ENCODE measurements at places on chromosomes 11 and 22.

GRCh38 chr11:117597071-117597470 lies 199.9 kb downstream of the DSCAML1 start:
- no peak for DNase-seq

- no peak for DNase-seq
Measured at GRCh38 chr11:63858628-63859550, 20.0 kb downstream of the MARK2 start.

DNA sequence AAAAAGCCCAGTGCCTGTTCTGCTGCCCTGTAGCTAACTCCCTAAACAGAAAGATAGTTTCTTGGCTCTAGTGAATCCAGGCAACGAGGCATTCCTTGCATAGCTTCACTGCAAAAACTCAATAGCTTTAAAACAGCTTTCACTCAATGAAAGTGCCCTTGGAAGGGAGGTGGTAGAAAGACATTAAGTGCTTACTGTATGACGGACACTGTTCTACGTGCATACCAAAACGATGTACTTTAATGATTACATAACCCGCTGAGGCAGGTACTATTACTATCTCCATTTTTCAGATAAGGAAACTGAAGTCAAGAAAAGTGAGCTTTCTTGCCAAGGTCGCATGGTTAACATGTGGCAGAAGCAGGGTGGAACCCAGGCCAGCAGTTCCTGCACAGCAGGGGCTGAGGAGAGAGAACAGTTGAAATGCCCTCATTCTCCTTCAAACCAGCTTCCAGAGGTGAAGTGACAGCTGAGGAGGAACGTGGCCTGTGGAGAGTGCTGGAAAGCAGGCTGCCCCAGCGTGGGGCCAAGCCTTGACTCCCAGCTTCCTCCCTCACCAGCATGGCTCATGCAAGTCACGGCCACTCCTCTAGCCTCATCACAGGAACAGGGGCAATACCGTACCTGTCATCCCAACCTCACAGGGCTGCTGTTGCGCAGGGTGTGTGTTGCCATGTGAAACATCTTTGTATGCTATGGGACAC lies 227.5 kb upstream of the NARS2 start:
- DNase-seq: no peak

DNA sequence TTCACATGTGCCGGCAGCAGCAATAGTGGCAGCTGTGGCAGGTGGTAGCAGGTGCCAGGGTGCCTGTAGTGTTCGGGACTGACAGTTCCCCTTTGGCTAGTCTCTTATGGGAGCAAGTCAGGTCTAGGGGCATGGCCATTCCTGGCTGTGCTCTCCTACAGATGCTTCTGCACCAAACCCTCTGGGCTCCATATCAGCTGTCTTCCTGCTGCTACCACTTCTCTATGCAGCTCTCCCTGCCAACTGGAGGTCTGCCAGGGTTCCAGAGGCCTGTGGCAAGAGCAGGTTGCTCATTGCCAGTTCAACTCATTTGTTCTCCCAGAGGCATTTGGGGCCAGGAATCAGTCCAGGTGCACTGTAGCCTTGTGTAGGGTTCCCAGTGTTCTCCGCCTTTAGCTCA lies 473.7 kb downstream of the JRKL start:
- no peak for DNase-seq

GRCh38 chr11:120912504-120912903 lies 111.4 kb upstream of the TBCEL start:
- DNase-seq: no peak

GRCh38 chr11:68142028-68142412 lies 20.8 kb upstream of the CHKA start:
- no peak for DNase-seq
